Suprapubic skin (tissue), 4 donors: ENCODE measurements at places on chromosomes 7 and 10. TPM values are rescaled to one million over a fixed set of nuclear protein-coding genes. Genes with fewer than 3 reads are reported as not detected.

VPS37D gene
- total RNA-seq = 2.2 TPM

SPDYE8 gene
- total RNA-seq = not detected

DNA sequence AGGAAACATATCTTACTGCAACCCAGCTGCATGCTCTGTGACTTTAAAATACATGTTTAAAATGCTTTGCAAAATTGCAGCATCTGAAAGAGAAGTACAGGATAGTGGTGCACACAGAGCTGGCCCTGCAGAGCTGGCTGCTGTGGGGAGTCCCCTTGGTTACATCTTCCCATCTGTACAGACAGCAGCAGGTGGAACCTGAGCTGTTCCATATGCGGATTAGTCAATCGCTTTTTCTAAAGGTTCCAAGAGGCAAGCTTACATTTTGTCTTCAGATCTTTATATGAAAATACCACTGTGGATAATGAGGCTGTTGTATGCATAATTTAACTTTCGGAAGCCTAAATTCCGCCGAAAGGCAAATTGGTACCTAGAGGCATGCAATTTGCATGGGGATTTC is 444.1 kb downstream of the NRG3 start:
- H3K4me3 ChIP-seq = no peak overlapping the region
- H3K27me3 ChIP-seq = no peaks in the 10 kb centered on the region
- no peaks in the 10 kb centered on the region for H3K4me1 ChIP-seq
- H3K36me3 ChIP-seq = no peaks in the 10 kb centered on the region
- H3K27ac ChIP-seq = no peak overlapping the region

GRCh38 chr10:50398381-50398780 is 147.1 kb upstream of the ASAH2 start:
- H3K36me3 ChIP-seq = no peaks in the 10 kb centered on the region
- no peak overlapping the region for H3K27ac ChIP-seq
- no peak overlapping the region for H3K4me3 ChIP-seq
- no peak for DNase-seq
- H3K27me3 ChIP-seq = no peaks in the 10 kb centered on the region

DNA sequence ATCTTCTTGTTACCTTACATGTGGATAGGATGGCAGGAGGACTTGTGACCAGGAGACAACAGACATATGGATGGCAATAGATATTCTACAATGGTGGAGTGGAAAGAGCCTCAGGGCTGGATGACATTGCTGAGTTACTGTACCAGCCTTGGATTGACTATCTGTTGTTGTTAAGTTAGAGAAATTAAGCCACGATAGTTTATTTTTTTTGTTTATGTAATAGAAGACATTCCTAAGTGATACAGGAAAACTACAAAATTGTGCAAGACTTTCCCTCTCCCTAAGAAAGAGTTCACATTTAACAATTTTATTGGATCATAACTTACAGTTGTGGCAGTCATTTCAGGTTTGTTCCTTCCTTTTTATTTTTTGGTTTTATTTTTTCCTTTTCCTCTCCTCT is 230.7 kb upstream of the CACNA2D1 start:
- no peak overlapping the region for H3K4me3 ChIP-seq
- H3K27me3 ChIP-seq = no peaks in the 10 kb centered on the region
- H3K27ac ChIP-seq = no peak overlapping the region
- no peaks in the 10 kb centered on the region for H3K4me1 ChIP-seq

DNA sequence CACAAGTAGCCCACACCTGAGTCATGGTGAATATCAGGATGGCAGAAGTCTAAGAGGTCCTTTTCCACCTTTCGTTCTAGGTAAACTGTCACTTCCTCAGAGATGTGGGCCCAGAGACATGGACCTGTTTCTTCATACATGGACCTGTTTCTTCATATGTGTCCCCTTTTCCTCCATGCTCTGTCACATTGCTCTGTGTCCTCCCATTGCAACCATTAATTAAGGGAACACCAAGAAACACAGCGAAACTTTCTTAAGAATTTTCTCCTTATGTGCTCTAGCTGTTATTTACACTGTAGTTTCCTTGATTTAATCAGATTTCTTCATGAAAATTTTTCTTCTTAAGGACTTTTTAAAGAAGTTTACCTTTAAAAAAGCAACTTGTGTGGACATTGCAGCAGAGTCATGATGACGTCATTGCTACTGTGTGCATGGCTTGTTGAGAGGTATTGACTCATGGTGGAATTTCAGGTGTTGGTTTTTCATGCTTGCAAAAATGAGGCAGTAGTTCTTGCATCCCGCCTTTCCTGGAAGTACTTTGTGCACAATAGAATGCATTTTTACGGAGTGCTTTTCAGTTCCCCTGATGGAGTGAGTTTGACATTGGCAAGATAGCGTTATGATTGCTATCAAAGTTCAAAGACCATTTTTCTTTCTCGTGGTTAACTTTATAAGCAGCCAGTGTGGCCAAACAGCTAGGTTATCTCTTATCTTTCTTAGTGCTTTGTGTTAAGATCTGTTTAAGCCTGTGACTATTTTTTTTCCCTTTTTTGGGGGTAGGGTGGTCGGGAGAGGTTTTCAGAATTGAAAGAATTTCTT is 37.7 kb downstream of the CFAP58 start:
- no peak for DNase-seq
- H3K36me3 ChIP-seq = no peaks in the 10 kb centered on the region
- H3K4me1 ChIP-seq = no peaks in the 10 kb centered on the region
- peaks cover 12% of the 10 kb centered on the region for H3K27me3 ChIP-seq
- no peak overlapping the region for H3K4me3 ChIP-seq
- no peak overlapping the region for H3K27ac ChIP-seq
